ENCODE measurements at places on chromosomes 4 and X.

- DNase-seq, result no peak
Measured at GRCh38 chrX:2705046-2705832, 14.1 kb downstream of the CD99 start.

GRCh38 chr4:76558396-76559235, 123.6 kb downstream of the SHROOM3 start:
- no peak for DNase-seq

- DNase-seq, result no peak
Measured at GRCh38 chr4:188015025-188015940, 19.7 kb downstream of the ZFP42 start.

DNA sequence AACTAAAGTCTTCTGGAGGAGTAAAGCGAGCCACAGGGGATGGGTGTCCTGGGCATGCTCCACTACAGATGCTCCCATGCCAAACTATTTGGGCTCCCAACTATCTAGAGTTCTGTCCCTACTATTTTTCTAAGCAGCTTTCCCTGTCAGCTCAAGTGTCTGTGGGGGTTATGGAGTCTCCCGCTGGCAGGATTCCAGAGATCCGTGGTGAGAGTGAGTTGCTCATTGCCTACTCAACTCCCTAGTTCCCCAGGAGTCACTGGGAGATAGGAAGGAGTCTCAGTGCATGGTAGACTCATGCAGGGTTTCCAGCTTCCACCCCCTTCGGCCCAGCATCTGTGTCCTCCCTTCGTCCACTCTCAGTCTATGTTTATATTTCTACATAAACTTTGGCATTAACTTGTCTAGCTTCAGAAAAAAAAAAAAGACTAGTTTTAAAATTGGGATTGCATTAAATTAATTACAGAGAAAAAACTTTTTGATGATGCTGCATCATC, 55.1 kb upstream of the INPP4B start:
- no peak for DNase-seq

- no peak for DNase-seq
Measured at GRCh38 chrX:155662282-155662681, 49.5 kb upstream of the TMLHE start.

GRCh38 chr4:34850968-34851367, 1393.3 kb downstream of the ARAP2 start:
- no peak for DNase-seq

- DNase-seq, result no peak
Measured at GRCh38 chr4:150771382-150771781, 189.4 kb downstream of the MAB21L2 start.

- no peak for DNase-seq
Measured at GRCh38 chr4:74394476-74395136, 29.7 kb downstream of the EREG start.

DNA sequence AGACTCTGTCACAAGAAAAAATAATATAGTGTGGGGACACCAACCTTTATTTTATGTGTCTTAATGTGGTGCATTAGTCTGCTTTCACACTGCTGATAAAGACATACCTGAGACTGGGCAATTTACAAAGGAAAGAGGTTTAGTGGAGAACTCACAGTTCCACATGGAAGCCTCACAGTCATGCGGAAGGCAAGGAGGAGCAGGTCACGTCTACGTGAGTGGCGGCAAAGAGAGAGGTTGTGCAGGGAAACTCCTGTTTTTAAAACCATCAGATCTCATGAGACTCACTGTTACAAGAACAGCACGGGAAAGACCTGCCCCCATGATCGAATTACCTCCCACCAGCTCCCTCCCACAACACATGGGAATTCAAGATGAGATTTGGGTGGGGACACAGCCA, 130.2 kb downstream of the AFF1 start:
- no peak for DNase-seq

DNA sequence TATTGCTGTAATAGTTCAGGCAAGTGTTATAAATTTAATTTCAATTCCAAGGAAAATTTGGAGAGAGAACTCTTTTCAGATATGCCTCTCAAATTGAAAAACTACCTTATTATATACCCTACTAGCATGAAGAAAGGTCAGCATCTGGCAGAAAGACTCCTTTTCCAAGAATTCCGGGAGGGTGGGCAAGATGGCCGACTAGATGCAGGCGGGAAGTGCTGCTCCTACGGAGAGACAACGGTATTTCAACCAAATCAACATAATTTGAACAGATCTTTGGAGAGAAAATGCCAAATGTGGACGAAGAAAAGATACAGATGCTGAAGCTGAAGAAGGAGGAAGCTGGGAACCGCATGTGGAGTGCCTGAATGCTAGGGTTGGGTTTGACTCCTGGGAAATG, 53.8 kb upstream of the INTU start:
- no peak for DNase-seq

Data from SK-N-DZ (cell line).